ENCODE measurements at places on chromosomes 12 and 14.
A peak's percentile ranks its signal among the peaks of the same experiment; 100 is the strongest.

- no peak for DNase-seq
Observed at GRCh38 chr12:3128498-3129293, 51.5 kb downstream of the TSPAN9 start.

DNA sequence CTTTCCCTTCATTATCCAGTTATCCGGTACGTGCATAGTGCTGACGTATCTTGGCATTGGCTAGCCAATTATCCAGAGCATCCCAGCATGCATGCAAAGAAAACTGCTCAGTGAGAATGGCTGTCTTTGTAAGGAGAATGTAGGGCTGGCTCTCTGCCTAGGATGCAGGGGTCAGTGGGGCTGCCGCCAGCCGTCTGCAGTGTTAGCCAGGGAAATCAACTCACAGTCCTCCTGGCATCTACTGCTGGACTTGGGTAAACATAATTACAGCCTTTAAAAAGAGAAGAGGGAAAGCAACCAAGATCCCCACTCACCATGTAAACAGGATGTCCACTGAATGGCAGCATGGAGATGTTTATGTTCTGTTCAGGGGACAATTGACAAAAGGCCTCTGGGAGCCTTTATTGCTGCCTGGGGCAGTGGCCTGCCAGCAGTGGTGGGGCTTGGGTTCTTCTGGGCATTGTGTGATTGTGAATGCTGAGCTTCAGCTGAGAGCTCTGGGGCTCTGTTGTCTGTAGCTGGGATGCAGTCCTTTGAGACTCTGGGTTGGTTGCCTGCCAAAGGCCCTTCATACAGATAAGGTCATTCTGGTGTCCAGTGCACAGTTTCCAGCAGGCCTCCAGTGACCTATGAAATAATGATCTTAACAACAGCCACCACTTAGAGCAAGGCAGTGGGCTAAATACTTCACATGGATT is 121.8 kb downstream of the TBC1D30 start:
- DNase-seq, result peak; percentile 68

- no peak for DNase-seq
Observed at GRCh38 chr12:106193394-106194215, 54.2 kb downstream of the CKAP4 start.

- no peak for DNase-seq
Observed at GRCh38 chr14:61578745-61579144, 116.6 kb upstream of the HIF1A start.

- peak; percentile 37 for DNase-seq
Observed at GRCh38 chr12:123868791-123869190, 103.8 kb downstream of the CCDC92 start.

DNA sequence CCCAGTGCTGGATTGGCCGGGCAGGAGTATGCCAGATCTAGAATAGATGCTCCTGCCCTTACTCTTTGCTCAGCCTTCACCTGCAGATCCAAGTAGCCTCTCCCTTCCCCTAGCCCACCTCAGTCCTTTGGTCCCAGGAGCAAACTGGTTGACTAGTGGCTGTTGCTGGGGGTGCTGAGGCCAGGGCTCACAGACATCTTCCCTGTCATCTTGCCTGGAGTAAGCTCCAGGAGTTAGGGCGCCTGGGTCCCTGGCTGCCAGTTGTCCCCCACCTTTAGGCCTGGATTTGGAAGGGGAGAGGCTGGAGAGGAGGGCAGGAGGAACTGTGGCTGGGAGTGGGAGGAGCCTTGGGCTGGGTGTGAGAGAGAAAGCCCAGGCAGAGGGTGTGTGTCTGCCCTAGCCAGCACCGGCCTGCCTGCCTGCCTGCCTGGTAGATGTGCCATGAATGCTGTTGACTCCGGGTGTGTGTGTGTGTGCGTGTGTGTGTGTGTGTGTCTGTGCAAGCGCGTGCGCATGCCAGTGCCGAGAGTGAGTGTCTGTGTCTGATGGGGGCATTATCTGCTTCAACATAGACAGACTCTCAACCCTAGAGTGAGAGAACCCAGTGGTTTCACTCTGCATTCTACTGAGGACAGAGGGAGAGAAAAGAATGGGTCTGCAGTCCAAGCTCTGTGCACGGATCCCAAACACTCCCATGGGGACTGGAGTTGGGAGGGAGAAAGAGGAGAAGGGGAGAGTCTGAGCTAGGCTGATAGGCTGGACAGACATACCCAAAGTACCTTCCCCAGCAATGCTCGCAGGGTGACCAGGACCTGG is 845 bp upstream of the RARG start:
- peak; percentile 73 for DNase-seq

GRCh38 chr12:115259968-115260747 is 576.2 kb upstream of the TBX3 start:
- no peak for DNase-seq

DNA sequence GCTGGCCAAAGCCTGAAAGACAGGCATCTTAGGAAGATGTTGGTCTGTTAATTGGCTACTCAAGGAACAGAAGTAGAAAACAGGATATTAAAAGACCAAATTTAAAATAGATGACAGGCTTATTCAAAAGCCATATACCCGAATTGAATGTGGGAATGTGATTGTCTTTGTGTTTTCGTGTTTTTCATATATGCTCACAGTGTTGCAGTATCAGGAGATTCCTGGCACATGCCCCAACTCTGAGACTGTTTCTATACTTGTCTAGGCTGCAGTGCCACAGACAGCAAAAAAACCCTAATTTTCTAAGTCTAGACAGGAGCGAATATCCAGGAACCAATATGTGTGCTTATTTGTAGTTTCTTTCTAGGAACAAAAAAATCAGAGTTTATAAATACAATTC is 57.4 kb upstream of the KRR1 start:
- DNase-seq, result no peak

- DNase-seq, result no peak
Observed at GRCh38 chr12:14802721-14803010, 612 bp downstream of the WBP11 start.

DNA sequence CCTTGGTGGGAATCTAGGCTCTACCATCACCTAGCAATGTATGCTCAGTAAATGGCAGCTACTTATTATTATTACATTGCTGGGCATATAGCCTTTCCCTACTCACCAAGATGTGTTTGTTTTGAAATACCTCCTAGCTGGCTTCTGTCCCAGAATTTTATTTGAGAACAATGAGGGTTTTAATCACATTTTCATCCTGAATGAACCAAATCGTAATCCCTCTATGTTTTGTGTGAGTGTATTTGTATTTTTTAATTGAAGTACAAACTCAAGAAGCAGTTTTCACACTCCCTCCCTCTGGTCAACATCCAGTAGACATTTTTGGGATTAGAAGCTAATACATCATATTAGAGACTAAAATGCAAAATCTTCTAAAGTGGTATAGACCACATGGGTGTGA is 7.6 kb downstream of the SLC7A8 start:
- no peak for DNase-seq

DNA sequence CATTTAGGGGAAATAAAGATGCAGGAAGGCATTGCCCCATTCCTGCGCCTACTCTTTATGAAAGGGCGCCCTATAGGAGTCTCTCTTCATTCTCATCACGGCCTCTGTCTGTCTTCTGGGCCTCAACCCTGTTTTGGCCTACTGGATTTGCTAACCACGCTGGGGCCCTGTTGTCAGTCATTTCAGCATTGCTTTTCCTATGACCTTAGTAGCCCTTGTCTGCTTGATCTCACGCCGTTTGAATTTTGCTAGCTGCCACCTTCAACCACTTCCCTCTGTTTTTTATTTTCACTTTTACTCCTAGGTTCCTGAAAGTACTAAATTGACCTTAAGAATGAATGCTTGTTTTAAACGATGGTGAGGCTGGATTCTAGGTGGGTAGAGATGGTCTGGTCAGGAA is 139.0 kb downstream of the SYNE2 start:
- DNase-seq, result no peak

DNA sequence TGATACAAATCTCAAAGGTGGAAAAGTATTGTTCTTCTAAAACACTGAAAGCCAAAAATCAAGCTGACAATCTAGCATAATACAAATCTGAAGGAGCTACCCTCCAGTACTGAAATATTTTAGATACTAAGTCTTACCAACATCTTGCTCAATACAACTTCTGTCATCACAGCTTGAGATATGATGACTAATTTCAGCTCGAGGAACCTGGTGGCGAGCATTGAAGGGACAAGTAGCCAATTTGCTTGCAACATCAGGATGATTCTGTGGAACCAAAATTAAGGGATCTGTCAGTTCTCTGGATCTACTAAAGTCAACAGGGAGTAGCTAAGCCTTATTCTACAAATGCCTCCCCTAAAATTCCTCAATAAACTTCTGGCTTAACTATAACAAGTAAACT is 10.4 kb downstream of the GTSF1 start:
- no peak for DNase-seq

GRCh38 chr14:54807881-54808280 is 94.7 kb downstream of the GCH1 start:
- DNase-seq, result no peak

GRCh38 chr14:23113431-23114119 is 5.5 kb downstream of the CEBPE start:
- DNase-seq, result no peak

GRCh38 chr12:102033991-102034745 is 27.6 kb downstream of the WASHC3 start:
- DNase-seq, result no peak

DNA sequence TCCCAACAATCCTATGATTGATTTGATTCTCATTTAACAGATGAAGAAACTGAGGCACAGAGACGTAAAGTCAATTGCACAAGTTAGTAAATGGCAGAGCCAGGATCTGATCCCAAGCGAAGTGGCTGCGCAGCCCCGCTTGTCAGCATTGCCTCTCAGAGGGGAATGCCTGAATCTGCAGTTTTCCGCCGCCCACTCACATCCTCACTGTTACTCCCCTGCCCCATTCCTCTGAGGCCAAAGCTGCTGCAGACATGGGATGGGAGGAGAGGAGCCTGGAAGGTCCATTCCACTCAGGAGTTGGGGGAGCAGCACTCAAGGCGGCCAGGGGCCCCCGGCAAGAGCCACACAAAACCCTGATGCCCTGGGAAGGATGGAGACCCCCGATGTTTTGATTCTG is 1.0 kb downstream of the NRIP2 start:
- no peak for DNase-seq
